ENCODE measurements at places on chromosomes 6 and 20.

GRCh38 chr6:41901882-41902519 is 6.8 kb upstream of the USP49 start:
- no peak for DNase-seq

- DNase-seq = no peak
Measured at GRCh38 chr6:114634016-114634415, 291.2 kb upstream of the HS3ST5 start.

DNA sequence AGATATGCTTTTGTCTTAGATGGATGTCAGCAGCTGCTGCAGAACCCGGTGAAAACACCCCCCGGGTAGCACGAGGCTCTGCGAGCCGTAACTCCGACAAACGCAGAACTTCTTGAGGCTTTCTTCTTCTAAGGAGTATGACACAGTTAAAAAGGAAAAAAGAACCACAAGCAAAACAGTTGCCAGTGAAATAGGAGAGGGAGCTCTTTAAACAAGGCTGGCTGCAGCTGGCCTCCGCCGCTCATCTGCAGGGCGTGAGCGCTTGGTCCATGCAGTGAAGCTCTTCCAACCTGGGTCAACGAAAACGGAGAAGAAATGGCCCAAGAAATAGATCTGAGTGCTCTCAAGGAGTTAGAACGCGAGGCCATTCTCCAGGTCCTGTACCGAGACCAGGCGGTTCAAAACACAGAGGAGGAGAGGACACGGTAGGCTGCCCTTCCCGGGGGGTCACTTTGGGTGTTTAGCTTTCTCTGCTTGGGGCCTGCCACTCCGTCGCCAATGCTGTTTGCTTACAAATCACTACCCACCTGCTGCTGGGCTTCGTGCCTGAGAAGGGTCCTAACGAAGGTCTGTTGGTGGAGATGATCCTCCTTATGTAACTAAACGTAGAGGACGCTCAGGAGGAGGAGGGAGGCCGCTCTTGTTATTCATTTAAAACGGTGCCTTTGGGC is 13.2 kb downstream of the SYTL3 start:
- DNase-seq = no peak

GRCh38 chr6:9936551-9936950 is 478.3 kb downstream of the TFAP2A start:
- DNase-seq = no peak

- no peak for DNase-seq
Measured at GRCh38 chr6:132936646-132937045, 122.3 kb downstream of the RPS12 start.

- no peak for DNase-seq
Measured at GRCh38 chr6:14423330-14423729, 305.8 kb downstream of the CD83 start.

- no peak for DNase-seq
Measured at GRCh38 chr6:5139828-5140771, 55.0 kb downstream of the PPP1R3G start.

- DNase-seq = no peak
Measured at GRCh38 chr6:36657942-36658544, 20.5 kb upstream of the CDKN1A start.

GRCh38 chr6:162116902-162117525 is 610.6 kb downstream of the PRKN start:
- DNase-seq = no peak

GRCh38 chr6:131968656-131969055 is 17.5 kb upstream of the CCN2 start:
- no peak for DNase-seq

DNA sequence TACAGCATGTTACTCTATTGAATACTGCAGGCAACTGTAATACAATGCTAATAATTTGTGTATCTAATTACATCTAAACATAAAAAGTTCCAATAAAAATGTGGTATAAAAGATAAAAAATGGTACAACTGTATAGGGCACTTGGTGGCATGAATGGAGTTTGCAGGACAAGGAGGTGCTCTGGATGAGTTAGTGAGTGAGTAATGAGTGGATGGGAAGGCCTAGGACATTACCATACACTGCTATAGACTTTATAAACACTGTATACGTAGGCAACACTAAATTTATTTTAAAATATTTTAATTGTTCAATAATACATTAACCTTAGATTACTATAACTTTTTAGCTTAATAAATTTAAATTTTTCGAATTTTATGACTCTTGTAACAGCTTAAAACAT is 579.6 kb upstream of the MAN1A1 start:
- no peak for DNase-seq

- no peak for DNase-seq
Measured at GRCh38 chr20:54335299-54335698, 127.4 kb downstream of the PFDN4 start.
